ENCODE measurements at places on chromosomes 12 and 14.

- no peak for DNase-seq
Observed at GRCh38 chr14:101884934-101885576, 79.3 kb upstream of the DYNC1H1 start.

GRCh38 chr12:6647083-6647604, at the start of gene ACRBP:
Gene ACRBP, minus strand, starts transcription at chr12:6647432. Its CDS starts 66 bp downstream, at chr12:6647366.
- peak; percentile 87 for DNase-seq

DNA sequence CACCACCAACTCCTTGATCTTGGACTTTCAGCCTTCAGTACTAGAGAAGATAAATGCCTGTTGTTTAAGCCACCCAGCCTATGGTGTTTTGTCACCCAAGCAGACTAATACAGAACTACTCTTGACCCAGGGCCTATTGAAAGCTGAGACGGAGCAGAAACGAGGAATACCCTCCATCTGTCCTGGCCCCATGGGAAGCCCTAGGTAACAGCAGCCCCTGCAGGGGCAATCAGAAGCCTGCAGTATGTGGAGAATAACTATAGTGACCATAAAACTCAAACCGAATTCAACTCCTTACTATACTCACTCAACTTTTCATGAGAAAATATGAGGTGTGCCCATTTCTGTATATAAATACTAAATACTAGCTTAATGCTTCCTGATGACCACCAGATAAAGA, 307.4 kb downstream of the NUAK1 start:
- DNase-seq: no peak

GRCh38 chr12:56522411-56523193, 982 bp downstream of the RBMS2 start:
- no peak for DNase-seq

DNA sequence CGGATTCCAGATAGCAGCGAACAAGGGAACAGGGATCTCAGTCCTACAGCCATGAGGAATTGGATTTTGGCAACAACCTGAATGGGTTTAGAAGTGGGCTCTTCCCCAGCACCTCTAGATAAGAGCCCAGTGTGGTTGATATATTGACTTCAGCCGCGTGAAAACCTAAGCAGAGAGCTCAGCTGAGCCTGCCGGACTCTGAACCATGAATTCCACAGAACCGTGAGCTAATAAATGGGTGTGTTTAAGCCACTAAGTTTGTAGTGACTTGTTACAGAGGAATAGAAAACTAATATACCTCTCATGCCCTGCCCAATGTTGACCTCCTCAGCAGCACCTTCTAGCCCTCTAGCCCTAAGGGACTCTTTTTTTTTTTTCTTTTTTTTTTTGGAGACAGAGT, 32.4 kb upstream of the TMED10 start:
- no peak for DNase-seq

- peak; percentile 57 for DNase-seq
Observed at GRCh38 chr14:103361867-103362266, 23.3 kb upstream of the MARK3 start.

DNA sequence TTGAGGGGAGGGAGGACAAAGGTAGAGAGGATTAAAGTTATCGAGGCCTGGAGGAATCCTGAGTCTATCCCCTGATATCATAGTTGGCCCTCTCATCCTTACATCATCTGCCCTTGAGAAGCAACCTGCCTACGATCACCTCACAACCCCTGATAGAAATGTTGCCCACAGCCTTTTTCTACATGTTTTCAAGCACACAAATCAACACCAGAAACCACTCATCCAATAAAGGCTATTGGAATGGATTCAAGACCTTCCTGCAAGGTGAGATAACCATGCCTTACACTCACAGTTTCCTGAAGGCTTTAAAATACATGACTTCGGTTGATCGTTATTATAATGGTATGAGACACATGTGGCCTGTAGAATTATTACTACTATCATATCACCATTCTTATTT, 175.7 kb upstream of the EGLN3 start:
- no peak for DNase-seq

- no peak for DNase-seq
Observed at GRCh38 chr12:114287821-114288525, 118.0 kb downstream of the TBX5 start.

DNA sequence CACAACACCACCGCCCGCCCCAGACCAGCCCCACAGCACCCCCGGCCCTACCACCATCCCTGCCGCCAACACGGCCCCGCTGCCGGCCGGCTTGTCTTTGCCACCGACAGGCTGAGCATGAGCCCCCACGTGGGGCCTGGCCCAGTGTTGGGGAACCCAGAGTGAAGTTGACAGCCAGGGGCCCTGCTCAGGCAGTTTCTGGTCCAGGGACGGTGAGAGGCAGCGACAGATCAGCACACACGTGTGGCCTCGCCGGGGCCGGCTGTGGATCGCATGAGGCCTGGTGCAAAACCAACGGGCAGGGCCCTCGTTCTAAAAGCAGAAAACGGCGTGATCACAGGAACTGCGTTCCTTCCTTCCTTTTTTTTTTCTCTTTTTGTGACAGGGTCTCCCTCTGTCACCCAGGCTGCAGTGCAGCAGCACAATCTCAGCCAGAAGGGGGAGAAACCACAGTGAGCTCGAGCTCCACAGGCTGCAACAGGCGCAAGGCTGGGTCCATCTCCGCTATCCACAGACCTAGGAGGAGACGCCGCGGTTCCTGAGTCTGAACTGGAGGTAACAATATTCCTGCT, 50.5 kb upstream of the FBRSL1 start:
- DNase-seq: peak; percentile 58

- peak; percentile 85 for DNase-seq
Observed at GRCh38 chr14:20855652-20856291, 35.4 kb upstream of the RNASE3 start.
